Breast epithelium (tissue), 4 donors: ENCODE measurements at places on chromosomes 12 and 14. TPM values are rescaled to one million over a fixed set of nuclear protein-coding genes. Genes with fewer than 3 reads are reported as not detected.

DNA sequence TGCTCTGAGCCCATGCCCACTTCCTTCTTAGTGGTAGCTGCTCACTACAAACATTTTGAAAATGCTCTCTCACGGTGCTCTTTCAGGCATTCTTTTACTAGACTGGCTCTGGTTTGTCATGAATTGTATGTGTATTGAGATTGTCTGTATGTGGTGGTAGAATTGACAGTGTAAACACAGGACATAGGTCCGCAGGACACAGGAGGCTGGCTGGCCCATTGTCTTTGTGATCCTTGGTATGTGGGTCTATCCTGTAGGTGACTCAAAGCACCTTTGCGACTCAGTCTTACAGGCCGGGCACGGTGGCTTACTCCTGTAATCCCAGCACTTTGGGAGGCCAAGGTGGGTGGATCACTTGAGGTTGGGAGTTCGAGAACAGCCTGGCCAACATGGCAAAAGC is 250.9 kb downstream of the C12orf75 start:
- no peaks in the 10 kb centered on the region for H3K4me1 ChIP-seq
- no peak for DNase-seq
- H3K4me3 ChIP-seq = no peak overlapping the region
- H3K27me3 ChIP-seq = no peaks in the 10 kb centered on the region

Gene ACTR6
- 11.2 TPM for total RNA-seq

Gene TMEM229B
- 10.2 TPM for total RNA-seq

DNA sequence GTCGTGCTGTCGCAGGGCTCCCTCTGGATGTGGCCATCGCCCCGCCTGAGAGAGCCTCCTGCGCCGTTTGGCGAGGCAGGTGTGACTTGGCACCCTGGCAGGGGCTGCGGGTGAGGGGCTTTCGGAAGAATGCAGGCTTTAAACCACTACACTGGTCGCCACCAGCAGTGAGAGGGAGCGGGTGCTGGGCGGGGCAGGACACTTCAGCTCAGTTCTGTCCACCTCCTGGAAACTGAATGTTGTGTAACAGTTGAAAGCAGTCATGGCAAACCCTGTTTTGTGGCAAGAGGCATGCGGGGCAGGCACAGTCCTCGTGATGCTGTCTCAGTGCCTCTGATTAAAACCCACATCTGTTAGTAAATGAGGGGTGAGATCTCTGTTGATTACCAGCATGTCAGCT is 55.9 kb downstream of the AACS start:
- H3K36me3 ChIP-seq = no peaks in the 10 kb centered on the region
- no peak overlapping the region for H3K27ac ChIP-seq
- no peak for DNase-seq
- H3K4me3 ChIP-seq = no peak overlapping the region
- no peaks in the 10 kb centered on the region for H3K4me1 ChIP-seq

DNA sequence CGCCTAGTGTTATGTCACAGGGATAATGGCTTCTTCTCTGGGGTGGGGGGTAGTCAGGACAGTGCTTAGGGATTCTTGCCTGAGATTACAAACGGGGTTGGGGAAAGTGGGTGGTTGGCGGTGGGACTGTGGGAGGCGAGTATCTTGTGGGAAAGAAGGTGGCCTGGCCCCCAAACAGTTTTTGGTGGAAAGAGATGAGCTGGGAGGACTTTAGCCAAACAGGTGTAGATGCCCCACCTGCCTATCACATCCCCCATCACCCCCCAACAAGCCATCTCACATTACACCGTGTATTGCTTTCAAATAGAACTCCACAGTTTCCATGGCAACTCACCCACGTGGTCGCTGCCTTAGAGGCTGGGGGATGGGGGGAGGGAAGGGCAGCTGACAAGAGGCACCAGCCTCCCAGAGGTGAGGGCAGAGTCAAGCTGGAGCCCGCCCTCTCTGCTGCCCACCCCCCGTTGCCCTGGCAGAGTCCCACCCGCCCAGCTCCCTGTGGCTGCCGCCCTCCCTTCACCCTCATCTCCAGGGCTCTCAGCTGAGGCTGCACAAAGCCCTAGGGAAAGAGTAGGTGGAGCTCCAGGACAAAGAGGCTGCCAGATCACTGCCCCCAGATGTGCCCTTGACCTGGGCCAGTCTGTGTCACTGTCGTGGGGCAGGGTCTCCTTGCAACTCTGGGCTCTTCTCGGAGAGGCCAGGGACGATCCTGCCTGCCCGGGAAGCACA is 98.3 kb downstream of the LRRC74A start:
- H3K27ac ChIP-seq = no peak overlapping the region
- no peaks in the 10 kb centered on the region for H3K36me3 ChIP-seq
- H3K4me3 ChIP-seq = no peak overlapping the region
- no peaks in the 10 kb centered on the region for H3K27me3 ChIP-seq
- no peak for DNase-seq
- peaks cover 11% of the 10 kb centered on the region for H3K4me1 ChIP-seq

Gene GOLGA3
- total RNA-seq = 51.7 TPM

Gene CPM
- 78.3 TPM for total RNA-seq

GRCh38 chr12:24246934-24247333 is 297.5 kb upstream of the SOX5 start:
- no peak for DNase-seq
- H3K27me3 ChIP-seq = no peaks in the 10 kb centered on the region
- no peaks in the 10 kb centered on the region for H3K36me3 ChIP-seq
- no peaks in the 10 kb centered on the region for H3K4me1 ChIP-seq
- no peak overlapping the region for H3K27ac ChIP-seq

DNA sequence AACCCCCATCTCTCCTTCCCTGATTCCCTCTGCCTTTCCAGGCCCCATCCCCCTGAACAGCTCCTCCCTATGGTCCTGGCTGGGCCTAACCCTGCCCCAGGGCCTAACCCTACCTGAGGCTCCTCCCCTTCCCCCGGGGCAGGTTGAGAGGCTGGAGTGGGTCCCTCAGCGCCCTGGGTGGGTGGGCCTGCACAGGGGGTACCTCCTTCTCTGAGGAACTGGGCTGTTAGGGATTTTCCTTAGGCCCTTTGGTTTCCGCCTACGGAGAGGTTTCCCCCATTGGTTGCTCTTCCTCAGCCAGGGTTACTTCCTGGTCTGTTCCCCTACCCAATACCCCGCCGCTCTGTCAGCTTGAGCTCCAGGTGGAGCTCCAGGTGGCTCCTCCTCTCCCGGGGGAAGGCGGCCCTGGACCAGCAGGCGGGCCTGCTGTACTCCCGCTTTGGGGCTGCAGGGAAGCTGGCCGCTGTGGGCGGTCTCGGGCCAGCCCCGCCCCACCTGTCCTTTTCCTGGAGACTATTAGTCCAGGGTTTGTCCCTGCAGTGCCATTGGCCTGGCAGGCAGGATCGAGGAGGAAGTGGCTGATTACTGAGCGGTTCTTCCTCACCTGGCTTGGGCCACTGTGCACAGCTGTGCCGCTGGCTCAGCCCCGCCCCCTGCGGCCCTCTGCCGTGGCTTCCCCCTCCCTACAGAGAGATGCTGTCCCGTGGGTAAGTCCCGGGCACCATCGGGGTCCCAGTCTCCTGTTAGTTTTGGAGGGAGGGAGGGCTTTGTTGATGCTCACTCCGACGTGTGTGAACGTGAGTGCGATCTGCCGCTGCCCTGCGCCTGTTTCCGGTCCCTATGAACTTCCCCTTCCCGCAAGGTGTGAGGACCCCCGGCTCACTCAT is 2.5 kb downstream of the C12orf57 start:
- H3K4me1 ChIP-seq = peaks cover 14% of the 10 kb centered on the region
- no peaks in the 10 kb centered on the region for H3K36me3 ChIP-seq
- DNase-seq = peak; percentile 97
- no peak overlapping the region for H3K4me3 ChIP-seq

- no peaks in the 10 kb centered on the region for H3K36me3 ChIP-seq
- no peak for DNase-seq
- H3K4me3 ChIP-seq = no peak overlapping the region
- H3K4me1 ChIP-seq = no peaks in the 10 kb centered on the region
- no peaks in the 10 kb centered on the region for H3K27me3 ChIP-seq
These were observed 4.0 kb downstream of the CPSF6 start for GRCh38 chr12:69243099-69244084.

- DNase-seq = no peak
- H3K4me1 ChIP-seq = no peaks in the 10 kb centered on the region
- H3K27me3 ChIP-seq = no peaks in the 10 kb centered on the region
- H3K36me3 ChIP-seq = no peaks in the 10 kb centered on the region
These were observed 44.1 kb downstream of the PSEN1 start for GRCh38 chr14:73180385-73180805.

Gene HRK
- 0.33 TPM for total RNA-seq

DNA sequence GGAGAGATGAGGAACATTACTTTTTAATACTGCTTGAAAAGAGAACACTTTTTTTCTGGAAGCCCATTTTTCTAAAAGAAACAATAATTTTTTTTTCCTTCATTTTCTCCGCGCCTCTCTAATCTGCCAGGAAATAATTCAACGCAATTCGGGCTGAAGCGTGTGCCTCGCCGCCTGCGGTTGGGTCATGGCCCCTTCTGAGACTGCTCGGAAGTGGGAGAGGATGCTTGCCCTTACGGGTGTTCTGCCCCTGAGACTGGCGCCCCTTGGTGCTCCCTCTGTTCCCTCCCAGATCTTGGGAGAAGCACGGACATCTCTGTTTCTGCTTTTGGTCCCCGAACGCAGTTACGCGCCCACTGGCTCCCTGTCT is 332 bp upstream of the TBC1D30 start:
- H3K4me1 ChIP-seq = no peaks in the 10 kb centered on the region
- H3K27ac ChIP-seq = no peak overlapping the region
- no peak for DNase-seq
- H3K4me3 ChIP-seq = peak overlapping the region; percentile 68

GRCh38 chr12:65508276-65509035 is 230.0 kb downstream of the MSRB3 start:
- no peak overlapping the region for H3K4me3 ChIP-seq
- H3K4me1 ChIP-seq = no peaks in the 10 kb centered on the region
- H3K27ac ChIP-seq = no peak overlapping the region
- H3K36me3 ChIP-seq = no peaks in the 10 kb centered on the region
- no peak for DNase-seq
- no peaks in the 10 kb centered on the region for H3K27me3 ChIP-seq

DNA sequence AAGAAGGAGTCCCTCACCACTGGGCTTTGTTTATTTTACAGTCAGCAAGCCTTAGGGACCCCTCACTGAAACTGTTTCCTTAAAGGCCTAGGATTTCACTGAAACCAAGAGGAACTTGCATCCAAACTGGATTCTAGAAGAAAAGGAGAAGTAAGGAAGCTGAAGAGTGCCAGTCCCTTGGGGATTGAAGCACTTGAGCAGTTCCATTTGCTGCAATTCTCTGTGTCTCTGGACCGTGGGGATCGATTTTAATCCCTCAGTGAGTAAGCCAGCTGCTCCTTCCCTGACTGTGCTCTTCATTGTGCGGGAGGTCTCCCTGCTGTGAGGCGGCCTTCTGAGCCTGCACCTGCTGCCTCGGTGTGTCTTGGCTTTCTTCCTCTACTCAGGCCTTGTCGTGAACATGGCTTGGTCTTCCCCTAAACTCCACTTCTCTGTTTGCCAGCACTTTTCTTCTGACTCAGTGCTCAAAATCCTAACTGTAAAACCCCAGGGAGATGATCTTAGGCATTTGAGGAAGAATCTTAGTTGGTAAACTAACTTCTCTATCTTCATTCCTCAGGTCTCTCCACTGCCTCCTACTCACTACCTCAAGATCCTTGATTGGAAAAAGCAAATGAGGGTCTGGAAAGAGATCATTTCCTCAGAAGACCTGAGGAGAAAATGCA is 132.6 kb downstream of the SLC38A6 start:
- no peaks in the 10 kb centered on the region for H3K36me3 ChIP-seq
- no peak overlapping the region for H3K27ac ChIP-seq
- no peak overlapping the region for H3K4me3 ChIP-seq
- H3K27me3 ChIP-seq = no peaks in the 10 kb centered on the region

Gene REP15
- total RNA-seq = 3.3 TPM

DNA sequence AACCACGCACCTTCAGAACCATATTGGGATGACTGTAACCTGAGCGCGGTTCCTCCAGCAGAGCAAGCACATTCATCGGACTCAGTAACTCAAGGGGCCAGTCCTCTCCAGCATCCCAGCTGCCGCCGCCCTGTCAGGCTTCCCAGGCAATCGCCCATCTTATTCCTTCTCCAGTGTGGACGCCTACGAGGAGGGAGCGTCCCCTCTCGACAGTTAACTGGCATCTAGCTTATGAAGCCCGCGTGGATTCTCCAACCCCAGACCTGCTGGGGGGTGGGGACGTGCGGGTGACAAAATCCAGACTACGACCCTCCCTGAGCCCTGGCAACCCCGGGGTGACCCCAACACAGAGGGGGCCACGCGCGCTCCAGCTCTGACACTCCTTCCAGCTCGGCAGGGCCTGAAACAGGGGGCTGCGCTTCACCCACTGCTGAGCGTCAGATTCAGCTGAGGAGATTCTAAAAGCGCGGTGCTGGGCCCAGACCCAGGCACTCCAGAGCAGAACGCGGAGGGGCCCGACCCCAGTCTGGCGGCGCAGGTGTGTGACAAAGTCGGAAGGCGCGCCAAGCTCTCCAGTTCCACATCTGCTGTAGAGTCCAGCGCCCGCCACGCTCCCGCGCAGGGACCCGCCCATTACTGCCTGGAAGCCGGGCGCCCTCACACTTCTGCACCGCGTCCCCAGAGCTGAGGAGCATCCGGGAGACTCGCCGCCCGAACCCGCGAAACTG is 43.9 kb upstream of the ESR2 start:
- peak overlapping the region; percentile 79 for H3K27ac ChIP-seq
- H3K4me3 ChIP-seq = peak overlapping the region; percentile 86
- H3K36me3 ChIP-seq = no peaks in the 10 kb centered on the region
- H3K4me1 ChIP-seq = peaks cover 6% of the 10 kb centered on the region
- DNase-seq = no peak

Gene CMA1
- not detected for total RNA-seq

DNA sequence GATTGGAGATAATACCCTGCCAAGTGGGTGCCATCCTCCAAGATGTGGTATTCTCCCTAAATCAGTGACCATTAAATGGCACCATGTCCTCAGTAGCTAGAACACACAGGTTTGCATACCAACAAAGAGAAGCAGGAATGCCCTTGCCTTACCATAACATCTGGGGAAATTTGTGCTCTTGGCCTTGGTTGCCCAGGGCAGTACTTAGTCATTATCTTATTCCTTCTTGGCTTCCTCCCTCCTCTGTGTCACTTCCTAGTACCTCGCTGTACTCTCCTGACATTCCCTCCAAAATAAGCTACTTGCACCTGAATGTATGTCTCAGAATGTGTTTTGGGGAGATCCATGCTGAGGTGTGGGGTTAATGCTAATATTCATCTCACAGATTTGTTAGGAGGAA is 43.4 kb downstream of the GPR65 start:
- H3K4me3 ChIP-seq = no peak overlapping the region
- no peak for DNase-seq
- H3K36me3 ChIP-seq = no peaks in the 10 kb centered on the region
- H3K27ac ChIP-seq = no peak overlapping the region
- H3K27me3 ChIP-seq = no peaks in the 10 kb centered on the region
- no peaks in the 10 kb centered on the region for H3K4me1 ChIP-seq

GRCh38 chr12:106115440-106115839 is 23.3 kb downstream of the NUAK1 start:
- H3K4me1 ChIP-seq = peaks cover 11% of the 10 kb centered on the region
- no peak for DNase-seq
- H3K4me3 ChIP-seq = no peak overlapping the region
- H3K27me3 ChIP-seq = no peaks in the 10 kb centered on the region
- H3K36me3 ChIP-seq = no peaks in the 10 kb centered on the region

DNA sequence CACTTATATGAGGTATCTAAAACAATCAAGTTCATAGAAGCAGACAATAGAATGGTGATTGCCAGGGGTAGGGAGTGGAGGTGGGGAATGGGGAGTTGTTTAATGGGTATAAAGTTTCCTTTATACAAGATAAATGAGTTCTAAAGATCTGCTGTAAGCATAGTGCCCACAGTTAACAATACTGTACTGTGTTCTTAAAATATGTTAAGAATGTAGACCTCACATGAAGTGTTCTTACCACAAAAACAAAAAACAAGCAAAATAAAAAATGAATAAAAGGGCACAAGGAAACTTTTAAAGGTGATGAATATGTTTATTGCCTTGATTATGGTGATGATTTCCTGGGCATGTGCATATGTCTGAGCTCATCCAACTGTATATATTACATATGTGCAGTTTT is 211.8 kb downstream of the MSRB3 start:
- H3K36me3 ChIP-seq = no peaks in the 10 kb centered on the region
- no peaks in the 10 kb centered on the region for H3K4me1 ChIP-seq
- DNase-seq = no peak
